ENCODE measurements at places on chromosomes 12 and 14.
A peak's percentile ranks its signal among the peaks of the same experiment; 100 is the strongest.

DNA sequence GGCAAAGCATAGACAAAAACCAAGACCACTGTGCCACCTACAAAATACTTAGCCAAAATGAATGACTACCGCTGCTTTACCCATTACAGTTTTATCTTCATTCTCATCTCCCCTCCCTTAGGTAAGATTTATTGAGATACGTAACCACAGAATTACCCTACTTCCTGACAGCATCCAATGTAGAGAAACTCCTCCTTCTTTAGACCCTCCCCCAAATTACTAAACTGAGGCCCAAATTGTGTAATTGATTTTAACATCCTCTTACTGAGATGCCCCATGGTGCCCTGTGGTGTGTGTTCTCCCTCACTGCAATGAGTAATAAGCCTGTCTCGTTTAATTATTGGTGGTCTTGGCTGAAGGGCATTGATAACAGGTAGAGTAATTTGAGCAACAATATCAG is 19.1 kb downstream of the VRK1 start:
- peak; percentile 78 for DNase-seq

- no peak for DNase-seq
Measured at GRCh38 chr12:21300632-21301031, 34.1 kb downstream of the SLCO1A2 start.

DNA sequence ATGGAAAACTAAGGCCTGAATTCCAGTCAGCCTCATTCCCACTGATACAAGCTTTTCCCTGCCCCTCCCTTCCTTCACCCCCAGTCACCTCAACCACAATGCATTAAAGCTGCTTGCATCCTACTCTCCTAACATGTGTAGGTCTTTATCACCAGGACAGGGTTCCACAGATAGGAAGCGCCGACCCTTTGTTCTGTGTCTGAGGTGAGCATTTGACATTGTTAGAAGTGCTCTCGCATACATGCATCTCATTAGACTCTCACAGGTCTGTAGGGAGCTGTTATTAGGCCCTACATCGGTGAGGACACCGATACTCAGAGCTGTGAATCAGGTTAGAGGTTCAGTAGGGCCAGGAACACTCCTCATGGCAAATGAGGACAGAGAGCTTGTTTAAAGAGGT is 13.2 kb upstream of the EDDM3A start:
- DNase-seq, result no peak

DNA sequence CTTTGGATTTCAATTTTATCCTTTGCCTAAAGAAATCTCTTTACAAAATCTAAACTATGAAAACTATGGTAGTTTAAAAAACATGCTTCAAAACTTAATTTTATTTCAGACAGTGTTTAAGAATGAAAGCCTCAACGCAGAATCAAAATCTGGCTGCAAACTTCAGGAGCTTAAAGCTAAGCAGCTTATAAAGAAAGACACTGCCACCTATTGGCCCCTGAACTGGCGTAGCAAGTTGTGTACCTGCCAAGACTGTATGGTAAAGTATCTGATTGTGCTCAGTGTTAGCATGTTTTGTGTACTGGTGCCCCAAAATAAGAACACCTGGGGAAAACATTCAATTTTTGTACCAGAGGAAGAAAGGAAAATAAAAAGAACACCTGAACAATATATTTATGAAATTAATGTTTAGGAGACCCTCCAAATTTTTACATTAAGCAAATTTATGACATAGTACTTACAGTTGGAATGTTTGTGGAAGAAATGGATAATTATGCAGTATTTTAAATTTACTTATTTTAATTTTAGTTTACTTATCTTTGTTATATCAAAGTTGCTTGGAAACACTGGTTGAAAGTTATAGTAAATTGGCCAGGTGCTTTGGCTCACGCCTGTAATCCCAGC is 12.2 kb downstream of the UBR7 start:
- peak; percentile 53 for DNase-seq

- peak; percentile 6 for DNase-seq
Measured at GRCh38 chr12:54159140-54159539, 29.6 kb downstream of the SMUG1 start.

DNA sequence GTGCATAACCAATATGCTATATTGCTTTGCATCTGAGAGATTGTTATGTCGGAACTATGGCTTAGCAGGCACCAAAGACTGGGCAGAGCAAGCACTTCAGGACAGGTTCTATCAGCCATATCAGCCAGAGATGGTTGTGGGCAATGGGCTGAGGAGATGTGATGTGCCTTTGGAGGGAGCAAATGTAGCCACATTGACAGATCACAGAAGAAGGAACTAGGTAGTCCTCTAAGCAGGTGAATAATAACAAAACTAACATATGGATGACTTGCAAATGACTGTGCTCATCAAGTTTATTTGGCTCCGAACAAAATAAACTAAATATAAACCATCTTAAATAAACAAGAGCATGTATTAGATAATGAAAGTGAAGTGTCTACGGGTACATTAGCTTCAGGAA is 291.7 kb downstream of the RMST start:
- DNase-seq, result no peak

DNA sequence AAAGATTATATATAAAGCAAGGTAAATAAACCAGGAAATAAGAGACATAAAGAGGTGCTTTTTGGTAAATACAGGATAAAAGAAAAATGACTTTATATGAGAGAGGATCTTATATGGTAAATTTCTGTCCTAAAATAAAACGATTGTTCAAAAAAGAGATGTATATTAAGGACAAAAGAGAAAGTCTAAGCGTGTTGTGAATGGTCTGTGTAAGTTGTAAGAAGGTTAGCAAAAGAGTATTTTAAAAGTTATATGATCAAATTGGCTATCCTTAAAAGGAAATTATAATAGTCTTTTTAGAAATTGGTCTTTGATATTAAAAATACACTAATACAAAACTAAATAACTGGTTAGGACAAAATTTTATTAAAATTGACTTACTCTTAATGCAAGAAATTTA is 14.1 kb upstream of the ACSM4 start:
- no peak for DNase-seq

- peak; percentile 26 for DNase-seq
Measured at GRCh38 chr12:20097626-20098025, 270.7 kb upstream of the PDE3A start.

DNA sequence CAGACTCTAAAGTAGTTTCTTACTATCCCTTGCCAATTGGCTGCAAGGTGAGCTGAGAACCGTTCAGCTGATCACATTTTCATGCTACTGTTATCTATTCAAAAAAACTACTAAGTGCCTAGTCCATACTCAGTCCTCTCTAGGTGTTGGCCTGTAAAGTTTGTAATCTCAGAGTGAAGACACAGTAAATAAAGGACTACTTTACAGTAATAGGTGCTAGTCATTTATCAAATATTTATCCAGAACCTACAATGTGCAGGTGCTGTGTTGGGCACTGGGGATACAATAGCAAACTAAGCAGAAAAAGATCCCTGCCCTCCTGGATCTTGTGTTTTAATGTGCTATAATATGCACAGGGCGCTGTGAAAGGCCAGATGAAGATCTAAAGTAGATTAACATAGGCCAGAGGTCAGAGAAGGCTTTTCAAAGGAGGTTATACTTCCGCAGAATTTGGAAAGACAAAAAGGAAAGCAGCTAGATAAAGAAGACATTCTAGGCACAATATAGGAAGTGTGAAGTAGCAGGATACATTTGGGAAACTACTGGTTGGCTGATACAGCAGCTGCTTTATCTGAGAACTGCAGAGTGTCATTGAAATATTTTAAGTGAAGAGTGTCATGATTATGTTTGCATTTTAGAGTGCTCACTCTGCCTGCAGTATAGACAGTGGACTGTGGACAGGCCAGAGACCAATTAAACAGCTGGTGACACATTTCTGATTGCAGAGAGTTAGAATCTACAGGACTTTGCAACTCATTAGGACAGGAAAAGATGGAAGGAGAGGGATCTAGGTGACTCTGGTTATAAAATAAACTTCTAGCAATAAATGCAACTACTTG is 8.0 kb upstream of the ACTR10 start:
- no peak for DNase-seq

DNA sequence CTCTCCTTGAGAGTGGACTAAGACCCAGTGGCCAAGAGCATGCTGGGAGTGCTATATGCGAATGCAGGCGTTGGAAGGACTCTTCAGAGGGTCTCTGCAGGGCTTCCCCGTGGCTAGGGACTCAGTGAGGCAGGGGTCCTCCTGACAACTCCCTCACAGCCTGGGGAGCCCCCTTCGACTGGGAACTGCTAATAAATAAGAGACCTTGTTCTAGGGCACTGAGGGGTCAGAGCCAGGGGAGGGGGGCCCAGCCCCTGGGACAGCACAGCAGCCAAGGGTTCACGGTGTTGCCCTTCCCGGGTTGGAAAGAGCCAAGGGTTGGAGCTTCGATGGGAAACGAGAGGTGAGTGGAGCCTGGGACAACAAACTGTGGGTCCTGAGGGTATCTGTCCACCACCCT is 6.0 kb upstream of the CPNE6 start:
- DNase-seq, result no peak

- no peak for DNase-seq
Measured at GRCh38 chr12:29389295-29389919, 8.4 kb upstream of the ERGIC2 start.

DNA sequence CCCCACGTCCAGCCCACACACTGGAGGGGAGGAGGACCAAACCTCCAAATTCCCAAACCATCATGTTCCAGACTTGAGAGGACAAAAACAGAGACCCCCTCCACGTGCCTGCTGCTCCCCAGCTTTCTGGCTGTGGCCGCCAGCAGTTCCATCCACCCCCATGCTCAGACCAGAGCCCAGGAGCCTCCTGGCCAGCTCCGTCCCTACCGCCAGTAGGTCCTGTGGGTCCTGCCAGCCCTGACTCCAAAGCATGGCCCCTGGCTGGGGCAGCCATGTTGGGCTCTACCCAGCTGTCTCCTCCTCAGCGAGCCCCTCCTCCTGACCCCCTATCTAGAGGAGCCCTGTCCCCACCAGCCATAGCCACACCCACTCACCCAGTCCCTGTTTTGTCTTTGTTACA is 227.3 kb upstream of the RTL1 start:
- DNase-seq, result no peak

GRCh38 chr12:110046451-110047187 is 1.7 kb downstream of the C12orf76 start:
- DNase-seq, result peak; percentile 69

GRCh38 chr12:62799126-62799736 is 135.7 kb downstream of the PPM1H start:
- DNase-seq, result peak; percentile 40

DNA sequence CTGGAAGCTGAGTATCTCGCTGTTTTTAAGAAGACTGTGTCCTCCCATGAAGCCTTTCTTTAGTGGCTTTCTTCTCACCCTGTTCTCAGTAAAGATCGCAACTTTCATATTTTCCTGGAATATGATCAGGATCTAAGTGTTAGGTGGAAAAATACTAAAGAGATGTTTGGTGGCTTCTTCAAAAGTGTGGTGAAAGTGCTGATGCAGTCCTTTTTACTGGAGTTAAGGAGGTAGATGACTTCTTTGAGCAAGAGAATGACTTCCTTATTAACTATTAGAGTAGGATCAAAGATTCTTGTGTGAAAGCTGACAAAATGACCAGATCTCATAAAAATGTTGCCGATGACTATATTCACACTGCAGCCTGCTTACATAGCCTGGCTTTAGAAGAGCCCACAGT is 141.6 kb downstream of the SLC5A8 start:
- DNase-seq, result no peak
